Lower leg skin (tissue), 4 donors: ENCODE measurements at places on chromosomes 2 and 18. TPM values are rescaled to one million over a fixed set of nuclear protein-coding genes. Genes with fewer than 3 reads are reported as not detected.

- DNase-seq, result peak; percentile 82
Observed at GRCh38 chr2:61470122-61470951, 550 bp downstream of the USP34 start.

- DNase-seq, result no peak
Observed at GRCh38 chr2:133561045-133561852, 7.0 kb downstream of the NCKAP5 start.

DNA sequence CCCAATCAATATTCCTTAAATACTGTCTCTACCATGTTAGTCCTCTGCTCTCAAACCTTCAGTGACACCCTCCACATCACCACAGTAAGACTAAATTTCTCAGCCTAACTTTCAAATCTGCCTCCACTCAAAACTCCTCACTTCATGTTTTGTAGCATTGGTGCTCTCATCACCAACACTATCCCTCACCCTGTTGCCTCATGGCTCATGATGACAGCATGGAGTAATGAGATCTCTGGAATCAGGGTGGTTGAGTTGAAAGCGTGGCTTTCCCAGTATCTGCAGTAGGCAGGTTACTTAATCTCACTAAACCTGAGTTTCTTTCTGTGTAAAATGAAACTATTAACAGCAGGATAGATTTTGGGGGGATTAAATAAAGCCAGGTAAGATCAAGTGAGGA, 621.4 kb downstream of the NYAP2 start:
- DNase-seq, result no peak

- no peak for DNase-seq
Observed at GRCh38 chr18:44229693-44230108, 451.0 kb upstream of the SETBP1 start.

- no peak for DNase-seq
Observed at GRCh38 chr2:156539086-156539860, 103.1 kb downstream of the GPD2 start.

- no peak for DNase-seq
Observed at GRCh38 chr2:112216167-112216566, 38.7 kb downstream of the ZC3H8 start.

GRCh38 chr18:27527856-27528255, 342.7 kb upstream of the CHST9 start:
- no peak for DNase-seq

DNA sequence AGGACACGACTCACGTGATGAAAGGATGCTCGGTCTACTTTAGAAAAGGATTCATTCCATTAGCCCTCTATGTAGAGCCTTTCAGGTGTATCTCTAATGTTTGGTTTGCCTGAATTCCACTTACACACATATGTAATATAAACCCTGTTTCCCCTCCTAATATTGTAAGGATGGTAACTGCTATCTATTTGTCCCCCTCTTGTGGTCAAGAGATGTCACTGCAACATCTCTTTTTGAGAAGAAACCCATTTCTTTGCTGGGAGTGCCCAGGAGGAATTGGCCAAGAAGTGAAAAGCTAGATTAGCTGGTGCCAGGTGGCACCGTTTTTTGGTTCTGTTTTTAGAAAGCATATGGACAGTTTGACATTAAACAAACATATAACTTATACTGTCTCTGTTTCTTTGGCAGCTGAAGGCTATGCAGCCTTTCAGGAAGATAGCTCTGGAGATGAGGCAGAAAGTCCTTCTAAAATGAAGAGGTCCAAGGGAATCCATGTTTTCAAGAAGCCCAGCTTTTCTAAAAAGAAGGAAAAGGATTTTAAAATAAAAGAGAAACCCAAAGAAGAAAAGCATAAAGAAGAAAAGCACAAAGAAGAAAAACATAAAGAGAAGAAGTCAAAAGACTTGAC, 41.2 kb downstream of the RALBP1 start:
- DNase-seq, result no peak

DNA sequence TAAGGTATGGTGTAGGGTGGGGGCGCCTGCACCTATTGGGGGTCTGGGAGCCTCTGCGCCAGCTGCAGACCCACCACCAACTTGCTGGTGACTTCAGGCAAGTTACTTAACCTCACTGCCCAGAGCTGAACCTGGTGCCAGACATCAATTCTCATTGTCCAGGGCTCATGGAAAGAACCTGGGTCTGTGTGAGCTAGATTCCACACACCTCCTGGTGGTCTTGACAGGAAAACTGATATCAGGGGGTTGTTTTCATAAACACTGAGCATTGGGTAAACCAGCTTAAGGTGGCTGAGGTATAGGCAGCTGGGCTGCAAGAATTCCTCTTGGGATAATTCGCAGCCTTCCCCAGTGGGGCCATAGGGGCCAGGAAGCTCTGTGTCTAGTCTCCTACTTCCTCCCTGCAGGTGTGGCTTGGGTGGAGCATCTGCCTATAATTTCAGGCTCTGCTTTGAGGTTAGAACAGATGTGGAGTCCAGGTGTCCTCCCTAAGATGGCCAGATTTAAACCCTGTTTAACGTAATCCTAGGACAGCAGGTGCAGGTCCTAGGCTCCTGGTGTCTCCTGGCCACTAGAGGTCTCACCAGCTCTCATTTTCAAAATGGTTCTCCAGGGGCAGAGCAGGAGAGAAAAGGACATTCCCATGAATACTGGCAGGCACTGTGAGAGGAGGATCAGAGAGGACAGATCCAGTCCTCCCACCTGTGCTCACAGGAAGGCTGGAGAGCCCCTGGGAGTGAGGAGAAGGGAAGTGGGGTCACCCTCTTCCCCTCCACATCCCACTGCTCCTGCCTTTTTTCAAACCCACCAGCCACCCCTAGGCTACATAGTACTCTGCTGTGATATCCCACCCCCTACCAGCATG, 100.4 kb upstream of the SMAD2 start:
- peak; percentile 85 for DNase-seq

DNA sequence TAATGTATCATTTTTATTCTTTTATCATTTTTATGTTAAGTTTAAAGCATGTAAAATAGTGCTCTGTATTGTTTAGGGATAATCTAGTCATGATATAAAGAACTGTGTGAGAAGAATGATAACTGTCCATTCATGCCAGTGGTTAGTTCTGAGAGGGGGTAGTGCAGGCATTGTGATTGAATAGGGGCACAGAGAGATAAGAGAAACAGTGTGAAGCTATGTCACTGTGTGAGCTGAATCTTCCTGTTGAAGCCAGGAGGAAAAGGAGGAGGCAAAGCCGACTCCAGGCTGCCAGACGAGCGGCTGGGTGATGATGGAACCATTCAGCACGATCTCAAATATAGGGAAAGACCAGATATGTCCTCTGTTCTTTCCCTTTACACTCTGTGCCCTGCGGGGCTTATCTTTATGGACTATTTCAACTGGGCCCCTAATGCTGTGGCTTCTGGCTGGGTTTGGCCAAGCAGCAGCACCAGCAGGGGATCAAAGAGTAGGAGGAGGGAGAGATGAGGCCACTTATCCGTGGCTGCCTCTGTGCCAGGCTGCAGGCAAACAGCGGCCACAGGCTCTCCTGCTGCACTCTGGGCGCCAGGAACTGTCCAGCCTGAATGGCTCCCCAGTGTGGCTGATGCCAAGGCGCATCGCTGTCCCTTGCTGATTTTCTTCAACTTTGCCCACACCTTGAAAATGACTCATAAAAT, 128.0 kb downstream of the SPP2 start:
- no peak for DNase-seq

- DNase-seq, result no peak
Observed at GRCh38 chr2:174553811-174554493, 43.7 kb downstream of the WIPF1 start.

GRCh38 chr2:222058819-222059445, 239.9 kb downstream of the PAX3 start:
- no peak for DNase-seq

- DNase-seq, result no peak
Observed at GRCh38 chr2:101463911-101464641, 10.8 kb downstream of the RFX8 start.

Gene DLGAP1
- 0.34 TPM for total RNA-seq

Gene SIX3
- not detected for total RNA-seq

Gene CD8B2
- total RNA-seq, result 0.13 TPM

Gene KIF1A
- 3.7 TPM for total RNA-seq

Gene CHST10
- 0.66 TPM for total RNA-seq

Gene ZNF142
- total RNA-seq, result 15.2 TPM

Gene DNMT3A
- total RNA-seq, result 7.1 TPM

Gene CYP1B1
- 33.4 TPM for total RNA-seq

Gene HOXD13
- 0.10 TPM for total RNA-seq

Gene PPM1G
- 46.5 TPM for total RNA-seq

Gene SCYGR4
- total RNA-seq, result 5.1 TPM

Gene ABHD1
- 0.94 TPM for total RNA-seq

Gene TGFBRAP1
- 30.2 TPM for total RNA-seq

Gene EEF1B2
- total RNA-seq, result 500 TPM

Gene EFR3B
- total RNA-seq, result 1.8 TPM

Gene C2orf66
- total RNA-seq, result not detected

Gene SNED1
- 9.0 TPM for total RNA-seq
